GF-D8 (cell line): ENCODE measurements at places on chromosomes 3 and 15.

DNA sequence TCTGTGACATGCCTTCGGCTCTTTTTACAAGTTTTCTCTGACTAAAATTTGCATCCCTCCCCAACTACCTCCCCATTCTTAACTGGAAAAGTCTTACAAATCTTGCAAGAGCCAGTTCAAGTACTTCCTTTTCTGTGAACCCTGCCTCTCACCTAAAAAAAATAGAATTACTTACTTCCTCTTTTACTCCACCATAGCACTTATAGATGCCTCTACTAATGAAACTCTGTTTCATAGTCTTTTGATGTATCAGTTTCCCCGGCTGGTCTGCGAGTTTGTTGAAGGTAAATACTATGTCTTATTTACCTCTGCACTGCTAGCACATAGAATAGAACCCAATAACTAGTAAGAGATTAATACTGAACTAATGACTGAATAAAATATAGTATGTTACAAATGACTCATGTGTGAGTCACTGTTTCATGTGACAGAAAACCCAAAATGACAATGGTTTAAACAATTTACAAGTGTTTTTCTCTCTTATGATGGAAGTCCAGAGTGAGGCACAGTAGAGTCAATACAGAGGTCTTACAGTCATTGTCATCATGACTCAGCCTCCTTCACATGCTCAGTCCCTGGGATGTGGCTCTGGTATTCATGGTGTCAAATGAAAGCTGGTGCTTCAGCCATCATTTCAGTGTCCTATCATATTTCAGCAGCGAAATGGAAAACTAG, 393.5 kb downstream of the RSL24D1 start:
- DNase-seq: peak; percentile 2

- DNase-seq: no peak
These were observed 5.5 kb downstream of the WDR73 start for GRCh38 chr15:84648539-84648938.

GRCh38 chr3:78804251-78805037, 963.4 kb downstream of the ROBO1 start:
- no peak for DNase-seq

- no peak for DNase-seq
These were observed 67.2 kb downstream of the ST6GAL1 start for GRCh38 chr3:186997473-186997939.

DNA sequence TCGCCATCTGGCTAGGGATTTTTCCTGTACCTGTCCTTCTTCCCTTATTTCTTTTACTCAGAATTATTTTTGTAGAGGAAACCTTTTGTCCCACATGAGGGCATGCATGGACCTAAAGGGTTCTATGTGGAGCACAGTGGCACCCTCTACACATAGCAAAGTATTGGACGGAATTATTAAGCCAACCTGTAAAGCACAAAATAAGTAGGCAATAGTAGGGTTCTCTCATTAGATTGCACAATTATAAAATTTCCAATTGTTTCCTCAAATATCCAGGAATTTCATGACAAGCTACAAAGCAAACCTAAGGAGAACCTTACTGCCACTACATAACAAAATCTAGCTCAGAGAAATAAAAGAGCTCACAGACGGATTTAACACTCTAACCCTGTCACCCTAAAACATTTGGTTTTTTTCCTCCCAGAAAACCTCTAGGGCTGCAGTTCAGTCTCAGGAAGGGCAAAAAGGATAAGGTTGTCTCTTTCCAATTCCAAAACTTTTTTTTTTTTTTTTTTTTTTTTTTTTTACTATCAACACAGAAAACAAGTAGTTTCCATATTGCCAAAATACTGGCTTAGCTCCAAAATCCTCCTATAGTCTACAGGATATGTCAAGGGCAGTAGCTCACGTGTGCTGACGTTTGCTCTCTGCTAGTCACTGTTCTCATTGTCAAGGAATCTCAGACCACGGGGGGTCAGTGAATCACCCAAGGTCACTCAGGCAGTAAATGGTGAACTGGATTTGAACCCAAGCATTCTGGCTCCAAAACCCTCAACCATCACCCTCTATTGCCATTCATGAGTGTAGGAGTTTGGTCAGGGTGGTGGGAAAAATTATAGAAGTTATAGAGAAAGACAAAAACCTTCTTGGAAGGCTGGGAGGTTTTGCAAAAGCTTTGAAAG, 52.3 kb downstream of the NCEH1 start:
- no peak for DNase-seq

GRCh38 chr15:72809329-72809728, 25.8 kb upstream of the ADPGK start:
- DNase-seq: no peak

DNA sequence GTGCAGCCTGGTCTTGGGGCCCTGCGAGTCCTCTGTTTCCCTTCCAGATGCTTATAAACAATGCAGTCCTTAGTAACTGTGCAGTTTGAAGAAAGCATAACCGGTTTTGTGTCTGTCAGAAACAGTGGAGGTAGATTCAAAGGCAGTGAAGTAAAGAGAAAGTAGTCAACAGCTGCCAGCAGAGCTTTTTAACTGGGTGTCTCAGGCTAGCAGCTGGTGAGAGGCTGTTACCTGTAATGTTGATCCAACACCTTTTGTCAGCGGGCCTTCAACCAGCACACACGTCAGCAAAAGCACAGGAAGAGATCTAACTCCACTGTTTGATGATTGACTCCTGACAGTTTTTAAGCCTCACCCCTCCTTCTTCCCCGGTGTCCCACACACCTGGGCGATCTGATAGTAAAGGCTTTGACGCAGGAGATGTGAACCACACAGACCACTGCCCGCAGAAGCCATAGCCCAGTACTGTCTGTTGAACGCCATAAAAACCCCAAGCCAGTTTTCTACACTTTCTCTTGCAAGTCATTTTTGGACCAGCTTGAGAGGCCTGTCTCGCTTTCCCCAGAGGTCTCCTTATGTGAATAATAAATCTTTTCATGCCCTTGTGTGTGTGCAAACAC, 178.0 kb downstream of the FMN1 start:
- no peak for DNase-seq

DNA sequence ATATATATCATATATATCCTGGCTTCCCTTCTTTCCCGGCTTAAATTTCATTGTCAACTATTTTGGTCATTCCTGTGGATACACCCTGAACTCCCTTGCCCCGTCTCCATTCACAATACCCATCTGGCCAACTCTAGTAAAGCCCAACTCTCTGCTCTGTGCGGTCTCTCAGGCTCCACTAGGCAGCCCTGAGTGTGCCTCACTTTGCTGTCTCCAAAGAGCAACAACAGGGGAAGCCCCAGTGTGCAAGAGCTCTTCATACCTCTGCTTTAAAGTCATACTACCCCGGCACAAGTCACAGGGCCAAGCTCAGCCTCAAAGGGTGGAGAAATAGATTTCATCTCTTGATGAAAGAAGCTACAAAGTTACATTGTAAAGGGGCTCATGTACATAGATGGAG, 18.9 kb upstream of the FEM1B start:
- DNase-seq: no peak

DNA sequence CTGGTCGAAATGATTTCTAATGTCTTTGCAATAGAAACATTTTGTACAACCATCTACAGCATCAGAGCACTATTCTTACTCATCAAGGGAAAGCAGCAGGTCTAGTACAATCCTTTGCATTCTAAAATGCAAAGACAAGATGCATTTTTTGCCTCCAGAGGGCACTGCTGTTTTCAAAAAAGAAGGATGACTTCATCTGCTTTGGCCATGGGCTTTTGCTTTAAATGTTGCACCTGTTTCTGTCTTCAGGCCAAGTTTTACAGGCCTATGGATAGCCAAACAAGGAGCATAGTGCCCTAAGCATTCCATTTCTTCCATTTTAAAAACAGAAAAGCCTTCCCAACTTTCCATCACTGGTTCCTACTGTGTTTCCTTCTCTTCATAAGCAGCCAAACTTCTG, 3.4 kb downstream of the PARP9 start:
- DNase-seq: no peak

DNA sequence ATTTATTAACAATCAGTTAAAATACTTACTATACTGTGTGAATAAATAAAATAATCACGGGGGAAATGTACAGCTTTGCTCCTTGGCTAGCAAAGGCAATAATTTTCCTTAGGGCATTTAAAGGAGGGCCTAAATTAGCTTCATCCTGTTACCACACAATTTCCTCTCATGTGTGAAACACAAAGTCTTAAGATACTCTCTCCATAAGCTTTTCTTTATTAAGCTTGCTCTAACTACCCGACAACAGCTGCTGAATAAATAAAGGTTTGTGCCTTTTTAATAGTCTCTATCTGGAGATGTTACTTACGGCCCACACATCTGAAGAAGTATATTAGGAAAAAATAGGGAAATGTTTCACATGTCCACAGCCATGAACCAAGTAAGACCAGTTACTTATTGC, 29.7 kb downstream of the ZNF106 start:
- peak; percentile 8 for DNase-seq

DNA sequence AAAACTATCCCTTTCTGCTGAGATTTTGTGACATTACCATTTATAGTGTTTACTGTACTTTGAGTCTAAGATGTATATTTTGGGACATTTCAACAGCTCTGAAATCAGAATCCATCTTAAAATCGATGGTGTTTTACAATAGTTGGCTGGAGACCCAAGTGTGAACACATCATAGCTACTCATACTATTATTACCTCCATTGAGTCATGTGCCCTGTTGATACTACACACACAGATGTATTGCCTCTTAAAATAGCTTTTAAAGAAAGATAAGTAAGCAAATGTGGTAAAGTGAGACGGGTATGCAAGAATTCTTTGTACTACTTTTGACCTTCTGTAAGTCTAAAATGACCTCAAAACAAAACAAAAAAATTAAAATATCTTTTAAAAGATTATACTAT, 6.7 kb downstream of the LMOD3 start:
- DNase-seq: no peak

DNA sequence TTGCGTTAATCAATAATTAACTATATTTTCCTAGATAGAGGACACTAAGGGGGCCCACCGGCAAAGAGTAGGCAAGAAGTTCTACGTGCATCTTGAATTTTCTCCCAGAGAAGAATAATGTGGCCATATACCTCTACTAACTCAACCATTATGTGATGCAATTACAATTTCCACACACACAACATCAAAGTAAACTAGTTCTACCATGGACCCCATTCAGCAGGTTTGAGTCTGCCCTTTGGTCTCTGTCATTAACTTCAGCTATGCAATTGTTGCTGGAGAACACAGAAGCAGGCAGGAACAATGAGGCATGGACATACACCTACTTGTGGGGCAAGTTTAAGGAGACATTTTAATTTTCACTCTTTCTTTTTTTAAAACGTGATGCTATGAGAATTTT, 705.9 kb downstream of the PDCD6IP start:
- no peak for DNase-seq

DNA sequence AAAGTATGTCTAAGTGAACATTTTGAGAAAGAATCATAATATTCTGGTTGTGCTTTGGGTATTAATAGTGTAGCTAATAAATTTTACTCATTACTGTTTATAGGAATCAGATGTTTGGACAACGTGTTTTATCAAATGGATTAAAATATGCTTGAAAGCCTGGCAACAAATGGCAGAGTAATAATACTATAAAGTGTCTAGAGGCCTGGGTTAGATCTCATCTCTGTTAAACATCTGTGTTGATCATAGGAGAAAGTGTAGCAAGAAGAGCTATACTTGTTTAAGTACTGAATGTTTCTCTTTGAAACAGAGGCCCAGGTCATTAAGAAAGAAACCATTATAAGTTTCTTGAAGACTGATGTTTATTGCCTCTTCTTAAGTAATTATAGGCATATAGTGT, 30.5 kb downstream of the VPS8 start:
- no peak for DNase-seq

DNA sequence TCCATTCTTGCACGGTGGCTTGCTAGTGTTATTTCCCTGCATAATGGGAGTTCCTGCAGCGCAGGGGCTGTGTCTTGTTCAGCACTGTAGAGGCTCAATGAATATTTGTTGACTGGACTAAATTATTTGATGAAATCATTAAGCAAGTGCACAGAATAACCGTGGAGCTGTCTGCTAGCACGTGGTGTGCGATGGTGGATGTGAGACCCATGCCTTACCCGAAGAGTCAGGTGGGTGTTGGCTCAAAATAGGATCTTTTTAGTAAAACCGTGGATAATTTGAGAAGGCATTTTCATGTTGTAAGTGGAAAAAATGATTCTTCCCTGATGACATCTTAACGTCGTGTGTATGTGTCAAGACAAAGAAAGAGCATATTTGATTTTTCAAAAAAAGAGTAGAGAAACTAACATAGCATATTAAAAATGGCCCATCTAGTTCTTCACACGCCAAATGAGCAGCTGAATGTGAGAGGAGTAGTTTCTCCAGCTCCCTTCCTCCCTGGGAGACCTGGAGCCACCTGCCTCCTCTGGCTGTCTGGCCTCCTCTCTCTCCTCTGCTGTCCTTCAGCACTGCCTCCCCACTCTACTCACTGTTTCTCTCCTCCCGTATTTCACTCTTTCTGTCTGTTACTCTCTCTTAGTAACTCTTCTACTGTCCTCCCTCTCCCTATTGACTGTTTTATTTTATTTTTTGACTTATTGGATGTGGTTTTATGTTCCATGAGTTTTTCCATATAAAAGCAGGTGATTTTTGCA, 6.3 kb downstream of the FAM81A start:
- no peak for DNase-seq

DNA sequence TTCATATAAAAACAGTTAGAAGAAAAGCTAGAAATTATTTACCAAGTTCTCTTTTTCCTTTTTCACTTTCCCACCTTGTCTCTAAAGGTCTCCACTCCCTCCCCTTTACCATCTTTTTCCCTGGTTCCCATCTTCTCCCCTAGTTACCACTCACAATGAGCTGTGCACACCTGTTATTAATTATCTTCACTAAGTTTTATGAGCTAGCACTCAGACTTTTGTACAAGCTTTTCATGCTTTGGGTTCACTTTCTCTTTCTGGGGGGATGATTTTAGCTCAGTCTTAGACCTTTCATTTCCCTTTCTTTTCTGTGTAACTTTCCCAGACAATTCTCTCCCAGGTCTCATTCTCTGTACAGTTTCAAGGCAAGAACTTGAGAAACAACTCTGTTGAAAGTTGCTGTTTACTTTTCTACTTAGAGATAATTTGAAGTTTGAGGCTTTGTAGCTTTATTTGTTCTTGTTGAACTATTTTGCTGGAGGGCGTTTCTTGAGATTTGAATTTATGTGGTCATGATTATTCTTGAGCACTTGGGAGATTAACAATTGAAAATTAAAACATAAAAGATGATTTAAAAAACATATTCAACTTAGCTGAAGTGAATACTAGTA, 24.0 kb upstream of the AADAC start:
- DNase-seq: no peak

DNA sequence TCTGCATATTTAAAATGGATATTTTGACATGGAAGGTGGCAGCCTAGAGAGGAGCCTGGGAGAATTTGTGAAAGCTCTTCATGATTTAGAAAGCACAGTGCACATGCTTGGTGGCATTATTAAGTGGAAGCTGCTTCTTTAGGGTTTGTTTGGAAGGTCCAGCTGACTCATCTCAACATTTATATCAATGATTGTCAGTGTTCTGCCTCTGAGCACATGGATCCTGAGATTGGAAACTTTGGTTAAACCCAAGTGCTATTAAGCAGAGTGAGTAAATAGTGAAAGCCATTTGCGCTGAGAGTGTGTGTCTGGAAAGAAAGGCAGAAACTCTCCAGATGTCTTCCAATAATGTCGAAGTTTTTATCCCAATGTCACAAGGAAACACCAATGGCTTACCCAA, 7.4 kb downstream of the NOX5 start:
- DNase-seq: no peak
